ENCODE measurements at places on chromosomes 3 and 15. TPM values are rescaled to one million over a fixed set of nuclear protein-coding genes. Genes with fewer than 3 reads are reported as not detected.

Gene PRR20G
- not detected for total RNA-seq

Gene TM4SF1
- 223 TPM for total RNA-seq

Gene STRIT1
- total RNA-seq, result not detected

Gene RTP1
- not detected for total RNA-seq

Gene C2CD4B
- 0.77 TPM for total RNA-seq

Gene EPHB3
- 7.4 TPM for total RNA-seq

Gene C3orf49
- not detected for total RNA-seq

Gene C3orf52
- 2.9 TPM for total RNA-seq

Gene ZMYND10
- total RNA-seq, result 1.1 TPM

Gene SLCO2A1
- 0.47 TPM for total RNA-seq

Gene TTBK2
- 3.0 TPM for total RNA-seq

Gene PDHB
- 116 TPM for total RNA-seq

Gene LRTM1
- not detected for total RNA-seq

Gene NIPA2
- 49.6 TPM for total RNA-seq

Gene IGDCC3
- not detected for total RNA-seq

Gene GHSR
- not detected for total RNA-seq

Gene ATP10A
- 20.8 TPM for total RNA-seq
